Psoas muscle (tissue), 8 donors: ENCODE measurements at places on chromosomes 16 and 17. TPM values are rescaled to one million over a fixed set of nuclear protein-coding genes. Genes with fewer than 3 reads are reported as not detected.

The TBC1D3G gene
- not detected for polyA plus RNA-seq

DNA sequence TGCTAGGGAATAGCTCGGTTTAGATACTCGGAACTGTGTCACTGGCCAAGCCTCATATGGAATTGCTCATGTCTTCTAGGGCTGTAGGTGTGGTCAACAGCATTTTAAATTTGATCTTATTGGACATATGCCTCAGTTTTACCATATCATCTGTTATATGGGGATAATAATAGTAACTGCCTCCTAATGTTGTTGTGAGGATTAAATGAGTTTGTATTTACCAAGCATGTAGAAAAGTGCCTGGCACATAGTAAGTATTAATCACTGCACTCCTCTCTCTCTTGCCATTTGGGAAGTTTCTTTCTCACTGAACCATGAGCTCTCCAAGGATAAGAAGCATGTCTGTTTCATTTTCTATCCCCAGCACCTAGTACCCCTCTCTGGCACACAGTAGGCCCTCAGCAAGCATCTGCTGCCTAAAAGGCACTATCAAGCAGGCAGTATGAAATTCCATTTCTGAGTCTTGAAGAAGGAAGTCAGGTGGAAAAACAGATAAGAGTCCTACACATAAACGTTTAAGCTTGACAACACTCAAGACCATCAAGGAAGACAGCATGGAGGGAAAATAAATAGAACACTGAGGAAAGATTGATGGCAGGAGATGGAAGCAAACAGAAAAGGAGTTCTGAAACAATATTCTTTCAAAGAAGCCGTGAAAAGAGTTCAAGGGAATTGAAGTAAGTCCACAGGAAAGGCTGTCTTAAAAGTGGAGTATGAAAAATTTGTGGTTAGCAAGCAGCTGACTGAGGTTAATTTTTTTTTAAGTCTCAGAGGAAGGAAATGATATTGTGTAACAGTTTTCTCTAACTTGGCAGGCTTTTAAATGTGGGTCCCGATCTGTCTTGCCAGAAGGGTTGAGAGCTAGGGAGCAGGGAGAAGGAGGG is 2.2 kb upstream of the ATP6V0A1 start:
- no peak for DNase-seq

- no peak for DNase-seq
Observed at GRCh38 chr17:72249441-72249840, 128.6 kb downstream of the SOX9 start.

GRCh38 chr16:78729687-78730086 is 630.2 kb downstream of the WWOX start:
- no peak for DNase-seq

The SDK2 gene
- polyA plus RNA-seq: 0.24 TPM
